Fibroblast of lung (primary cell): ENCODE measurements at places on chromosomes 2 and 18. TPM values are rescaled to one million over a fixed set of nuclear protein-coding genes. Genes with fewer than 3 reads are reported as not detected.

- DNase-seq: no peak
- no peaks in the 10 kb centered on the region for H3K4me1 ChIP-seq
- no peaks in the 10 kb centered on the region for H3K36me3 ChIP-seq
- H3K4me3 ChIP-seq: no peak overlapping the region
- no peak overlapping the region for H3K27ac ChIP-seq
Observed at GRCh38 chr2:178247250-178247649, 52.9 kb downstream of the OSBPL6 start.

TSGA10 gene
- total RNA-seq: 5.3 and 5.9 TPM in 2 replicates

DNA sequence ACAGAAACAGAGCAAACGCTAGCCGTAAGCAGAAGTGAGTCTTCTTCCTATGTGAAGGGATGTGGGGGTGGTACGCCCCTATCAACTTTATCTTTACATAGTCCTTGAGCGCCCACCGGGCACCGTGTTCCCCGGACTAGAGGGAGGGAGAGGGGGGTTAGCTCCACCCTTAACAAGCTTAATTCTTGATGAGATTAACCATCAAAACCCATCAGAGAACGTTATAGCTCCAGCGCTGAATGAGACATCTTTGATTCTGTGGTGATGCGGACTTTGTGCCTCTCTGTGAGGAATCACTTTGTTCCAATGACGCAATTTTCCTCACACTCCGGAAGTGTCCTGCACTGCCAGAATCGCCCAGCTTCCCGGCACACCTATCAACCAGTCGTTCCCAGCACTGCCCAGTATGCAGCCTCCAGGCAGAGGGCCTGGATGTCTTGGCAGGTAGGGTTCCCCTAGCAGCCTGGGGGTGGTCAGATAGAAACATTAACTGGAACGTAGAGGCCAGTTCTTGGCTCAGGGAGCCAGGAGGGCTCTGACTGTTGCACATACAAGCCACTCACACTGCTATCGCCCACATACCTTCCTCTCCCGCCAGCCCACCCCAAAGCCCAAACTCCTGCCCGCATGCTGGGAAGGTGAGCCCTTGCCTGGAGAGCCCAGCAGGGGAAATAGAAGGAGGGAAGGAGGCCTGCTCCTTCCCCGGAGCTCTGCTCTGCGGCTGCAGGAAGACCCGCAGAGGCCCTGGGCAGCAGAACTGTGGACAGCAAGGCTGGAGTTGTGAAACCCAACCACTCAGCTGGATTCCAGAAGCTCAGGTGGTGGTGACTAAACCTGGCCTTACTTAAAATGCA is 1.9 kb upstream of the ODC1 start:
- H3K27ac ChIP-seq: no peak overlapping the region
- H3K36me3 ChIP-seq: no peaks in the 10 kb centered on the region
- no peak for DNase-seq
- H3K4me3 ChIP-seq: no peak overlapping the region

- DNase-seq: no peak
- no peaks in the 10 kb centered on the region for H3K36me3 ChIP-seq
- H3K27ac ChIP-seq: no peak overlapping the region
- H3K27me3 ChIP-seq: peaks cover 5% of the 10 kb centered on the region
- H3K4me1 ChIP-seq: no peaks in the 10 kb centered on the region
- H3K4me3 ChIP-seq: no peak overlapping the region
Observed at GRCh38 chr2:47558116-47558767, 155.3 kb downstream of the MSH2 start.

ZNF532 gene
- total RNA-seq: 44.4 and 64.6 TPM in 2 replicates

GRCh38 chr18:36066001-36066400 is 1.4 kb downstream of the RPRD1A start:
- no peaks in the 10 kb centered on the region for H3K27me3 ChIP-seq
- no peaks in the 10 kb centered on the region for H3K36me3 ChIP-seq
- peak; percentile 49 for DNase-seq
